ENCODE measurements at places on chromosomes 5 and 9. TPM values are rescaled to one million over a fixed set of nuclear protein-coding genes. Genes with fewer than 3 reads are reported as not detected.

The SH3TC2 gene
- total RNA-seq: 27.2 TPM

The NFIB gene
- total RNA-seq: 147 TPM

The TAF11L10 gene
- not detected for total RNA-seq

The SHISAL2B gene
- not detected for total RNA-seq

The SCGB3A2 gene
- not detected for total RNA-seq

The FAM221B gene
- not detected for total RNA-seq

The SLCO6A1 gene
- not detected for total RNA-seq

The TEX53 gene
- total RNA-seq: not detected

The TRAPPC13 gene
- 23.9 TPM for total RNA-seq

The COL15A1 gene
- total RNA-seq: 2.8 TPM

The F2RL1 gene
- 98.1 TPM for total RNA-seq
